ENCODE measurements at places on chromosomes 7 and 10.

DNA sequence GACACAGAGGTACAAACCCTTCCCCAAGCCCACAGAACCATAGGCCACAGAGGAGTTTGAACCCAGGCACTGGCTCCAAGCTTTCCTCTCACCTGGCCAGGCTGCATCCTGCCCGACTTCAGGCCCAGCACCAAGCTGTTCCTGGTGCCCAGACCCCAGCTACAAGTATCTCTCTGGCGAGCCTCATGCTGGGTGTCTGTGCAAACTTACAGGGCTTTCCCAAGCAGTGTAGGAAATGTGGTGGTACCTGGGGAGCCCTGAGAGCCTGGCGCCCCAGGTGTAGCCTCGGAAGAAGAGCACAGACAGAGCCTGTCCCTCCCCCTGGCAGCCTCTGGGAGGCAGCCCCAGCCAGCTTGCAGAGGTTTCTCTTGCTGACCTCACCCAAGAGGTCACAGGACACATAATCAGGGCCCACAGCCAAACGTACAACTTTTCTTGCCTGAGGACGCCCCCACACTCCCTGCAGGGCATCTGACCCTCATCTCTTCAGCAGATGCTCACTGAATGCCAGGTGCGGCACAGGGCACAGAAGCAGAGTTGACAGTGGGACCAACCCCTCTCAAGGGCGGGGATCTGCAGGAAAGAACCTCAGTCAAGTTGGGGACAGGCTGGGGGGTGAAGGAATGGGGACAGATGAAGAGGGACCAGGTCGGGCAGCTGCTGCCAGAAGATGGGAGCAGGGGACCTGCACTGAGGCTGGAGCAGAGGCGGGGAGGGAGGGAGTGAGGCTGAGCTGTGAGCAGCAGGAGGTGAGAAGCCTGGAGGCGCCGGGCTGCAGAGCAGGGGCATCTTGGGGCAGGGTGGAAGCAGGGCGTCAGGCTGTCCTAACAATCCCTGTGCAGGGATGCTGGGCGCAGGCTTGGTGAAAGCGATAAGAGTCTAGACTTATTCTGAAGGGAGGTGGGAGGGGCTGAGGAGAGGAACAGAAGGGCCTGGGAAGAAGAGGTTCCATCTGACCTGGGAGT lies 16.3 kb upstream of the MYL7 start:
- no peak for DNase-seq

DNA sequence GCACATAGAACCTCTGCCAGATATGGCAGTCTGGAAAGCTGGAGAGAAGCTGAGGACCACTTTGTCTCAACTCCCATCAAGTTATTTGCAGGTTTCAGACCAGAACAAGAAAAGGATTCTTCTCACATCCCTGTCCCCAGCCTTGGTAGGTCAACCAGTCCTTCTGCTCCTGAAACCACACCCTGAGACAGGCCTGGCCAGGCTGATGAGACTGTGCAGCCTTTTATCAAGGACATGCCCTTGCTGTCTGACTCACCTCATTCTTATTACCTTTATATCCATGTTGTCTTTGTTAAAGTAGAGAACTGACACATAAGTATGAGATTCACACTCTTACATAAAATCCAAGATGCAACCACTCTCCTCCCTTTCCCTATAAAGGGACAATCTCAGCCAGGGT lies 354.9 kb downstream of the PLXNA4 start:
- DNase-seq: no peak

- peak; percentile 56 for DNase-seq
These were observed 215.7 kb downstream of the SNX10 start for GRCh38 chr7:26507108-26507987.

DNA sequence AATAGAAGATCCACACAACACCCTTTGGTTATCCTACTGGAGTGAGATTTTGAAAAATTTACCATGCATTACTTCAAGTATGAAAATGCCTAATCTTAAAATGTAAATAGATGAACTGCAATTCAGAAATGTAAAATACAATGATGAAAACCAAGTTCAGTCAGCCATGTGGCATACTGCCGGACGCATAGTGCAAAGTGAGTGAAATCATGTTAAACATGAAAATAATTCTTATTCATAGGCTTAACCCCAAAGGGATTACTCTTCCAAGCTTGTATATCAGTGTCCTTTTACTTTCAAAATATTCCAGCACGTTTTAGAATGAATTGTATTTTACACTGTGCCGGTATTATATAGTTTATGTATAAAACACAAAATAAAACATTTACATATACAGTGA lies 99.8 kb downstream of the THSD7A start:
- no peak for DNase-seq
